ENCODE measurements at places on chromosomes 3 and 15.

DNA sequence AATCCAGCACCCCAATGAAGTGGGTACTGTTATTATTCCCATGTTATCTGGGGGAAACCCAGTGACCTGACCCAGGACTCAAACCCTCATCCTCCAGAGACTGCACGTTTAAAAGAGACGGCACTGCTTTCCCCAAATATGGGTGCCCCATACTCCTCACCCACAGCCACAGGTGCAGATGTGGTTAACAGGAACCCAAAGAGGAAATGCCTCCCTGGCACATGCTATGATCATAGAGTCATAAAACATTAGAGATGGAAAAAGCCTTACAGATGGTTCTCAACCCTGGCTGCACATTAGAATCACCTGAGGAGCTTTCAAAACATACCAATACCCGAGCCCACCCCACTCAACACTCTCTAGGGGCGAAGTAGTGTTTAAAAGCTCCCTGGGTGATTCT is 111.5 kb downstream of the SEMA5B start:
- DNase-seq = no peak

DNA sequence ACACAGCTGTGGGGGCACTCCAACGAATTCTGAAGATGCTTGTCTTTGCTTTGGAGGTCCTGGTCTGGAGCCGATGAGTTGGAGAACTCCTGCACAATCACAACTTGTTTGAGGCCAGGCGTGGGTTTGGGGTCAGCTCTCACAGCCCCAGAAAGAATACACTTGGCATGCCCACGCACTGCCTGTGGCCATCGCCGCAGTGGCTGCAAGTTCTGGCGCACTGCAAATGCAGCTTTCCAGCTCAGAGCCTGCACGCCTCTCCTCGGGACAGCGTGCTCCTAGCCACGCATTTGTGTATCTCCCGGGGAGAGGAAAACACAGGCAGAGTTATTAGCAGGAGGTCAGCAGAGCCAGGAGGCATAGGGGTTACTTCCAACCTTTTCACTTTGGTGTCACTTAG is 282.7 kb downstream of the ADAMTS17 start:
- DNase-seq = no peak

DNA sequence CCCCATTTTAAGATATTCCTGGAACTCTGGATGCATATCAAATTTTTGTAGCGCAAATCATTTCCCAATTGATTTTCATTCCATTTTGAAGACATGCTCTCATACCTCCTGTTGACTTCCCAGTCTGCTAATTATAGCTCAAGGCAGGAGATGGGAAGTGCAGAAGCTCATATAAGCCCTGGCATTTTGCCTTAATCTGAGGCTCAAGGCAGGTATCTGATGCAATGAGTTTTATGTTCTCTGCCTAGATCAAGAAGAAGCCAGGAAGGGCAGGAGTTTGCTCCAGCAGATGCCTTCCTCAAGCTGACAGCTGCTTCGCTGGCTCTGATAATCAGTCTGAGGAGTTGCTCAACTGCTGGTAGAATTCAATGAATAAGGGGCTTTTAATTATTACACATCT is 65.6 kb upstream of the NEDD4 start:
- no peak for DNase-seq

- no peak for DNase-seq
Observed at GRCh38 chr3:64608741-64609140, 79.1 kb downstream of the ADAMTS9 start.

DNA sequence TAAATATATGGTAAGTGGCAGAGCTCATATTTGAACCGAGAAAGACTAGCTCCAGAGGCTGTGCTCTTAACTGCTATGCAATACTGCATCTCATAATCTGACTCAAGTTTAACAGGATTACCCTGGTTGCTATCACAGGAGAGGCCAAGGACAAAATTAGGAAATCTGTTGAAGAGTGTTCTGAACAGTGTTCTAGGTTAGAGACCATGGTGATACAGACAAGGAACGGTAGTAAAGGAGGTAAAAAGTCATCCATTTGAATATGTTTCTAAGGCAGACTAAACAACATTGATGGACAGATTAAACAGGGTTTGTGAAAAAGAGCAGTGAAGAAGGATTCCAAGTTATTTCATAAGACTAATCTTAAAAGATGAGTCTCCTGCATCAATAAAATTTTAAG is 22.1 kb downstream of the PLOD2 start:
- DNase-seq = no peak

- DNase-seq = no peak
Observed at GRCh38 chr3:152581951-152582350, 253.0 kb upstream of the P2RY1 start.

DNA sequence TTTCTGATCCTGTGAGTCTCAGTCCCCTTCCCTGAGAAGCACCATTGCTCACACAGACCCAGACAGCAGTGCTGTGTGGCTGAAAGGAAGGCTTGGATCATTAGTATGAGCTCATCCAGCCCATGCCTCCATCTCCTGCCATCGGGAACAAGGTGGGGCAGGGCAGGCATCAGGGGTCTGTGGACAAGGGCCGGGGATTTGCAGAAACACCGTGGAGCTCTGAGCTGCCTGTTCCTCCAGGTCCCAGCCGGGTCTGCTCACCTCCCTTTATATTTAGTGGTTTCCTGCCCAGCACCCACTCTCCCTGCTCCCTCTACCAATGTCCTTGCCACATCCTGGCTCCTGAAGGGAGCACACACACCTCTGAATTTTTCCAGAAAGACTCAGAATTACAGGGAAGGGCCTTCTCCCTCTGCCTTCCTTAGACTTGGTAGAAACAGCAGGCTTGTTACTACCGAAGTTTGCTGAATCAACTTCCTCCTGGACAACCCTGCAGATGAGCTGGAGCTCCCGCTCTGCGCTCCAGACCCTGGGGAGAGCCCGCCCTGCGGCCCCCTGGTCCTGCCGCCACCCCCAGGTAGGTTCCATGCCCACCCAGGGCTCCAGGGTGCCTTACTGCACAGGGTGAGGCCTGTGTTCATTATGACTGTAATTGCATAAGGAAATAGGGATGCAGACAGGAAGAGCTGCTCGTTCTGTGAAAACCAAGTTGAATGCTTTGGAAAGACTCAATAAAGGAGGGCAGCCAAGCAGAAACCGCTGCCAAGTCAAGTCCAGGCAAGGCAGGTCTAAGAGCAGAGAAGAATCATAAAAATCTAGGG is 128.1 kb downstream of the NSMCE3 start:
- DNase-seq = no peak

GRCh38 chr3:71582036-71582611 is 1.4 kb downstream of the FOXP1 start:
- peak; percentile 44 for DNase-seq

GRCh38 chr3:135565546-135565945 is 400.0 kb upstream of the PPP2R3A start:
- DNase-seq = no peak

- DNase-seq = no peak
Observed at GRCh38 chr3:135197246-135197645, 402.2 kb downstream of the EPHB1 start.

DNA sequence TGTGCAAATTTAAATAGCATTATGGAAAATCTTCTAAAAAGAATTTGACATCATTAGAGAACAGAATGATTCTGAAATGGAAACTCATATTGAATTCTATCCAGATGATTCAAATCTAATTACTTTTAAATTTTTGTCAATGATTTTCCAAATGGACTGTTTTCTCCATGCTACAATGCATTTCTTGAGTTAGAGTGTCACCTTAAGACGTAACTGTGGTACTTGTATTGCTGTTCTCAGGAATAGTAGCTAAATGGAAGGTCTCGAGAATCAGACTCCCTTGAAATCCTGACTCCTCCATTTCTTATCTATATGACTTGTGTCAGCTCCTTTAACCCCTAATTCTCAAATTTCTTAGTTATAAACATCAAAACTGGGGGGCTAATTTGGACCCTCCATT is 102.3 kb downstream of the P2RY1 start:
- no peak for DNase-seq

- DNase-seq = peak; percentile 61
Observed at GRCh38 chr3:66492672-66493071, 8.2 kb downstream of the LRIG1 start.

DNA sequence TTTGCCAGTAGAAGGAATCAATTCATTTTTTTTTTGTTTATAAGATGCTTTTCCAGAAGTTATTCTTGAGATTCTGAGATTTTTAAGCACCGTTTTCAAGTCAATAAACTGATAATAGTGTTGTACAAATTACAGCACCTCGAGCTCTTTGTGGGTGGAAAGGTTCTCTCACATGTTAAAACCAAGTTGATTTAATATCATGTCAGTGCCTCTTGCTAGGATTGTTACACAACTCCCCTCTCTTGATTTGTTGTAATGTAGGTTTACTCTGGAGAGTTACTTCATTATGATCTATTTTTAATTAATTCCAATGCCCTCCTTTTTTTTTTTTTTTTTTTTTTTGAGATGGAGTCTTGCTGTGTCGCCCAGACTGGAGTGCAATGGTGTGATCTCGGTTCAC is 25.8 kb upstream of the UBXN7 start:
- no peak for DNase-seq

- no peak for DNase-seq
Observed at GRCh38 chr15:45573961-45574629, 13.1 kb upstream of the BLOC1S6 start.

DNA sequence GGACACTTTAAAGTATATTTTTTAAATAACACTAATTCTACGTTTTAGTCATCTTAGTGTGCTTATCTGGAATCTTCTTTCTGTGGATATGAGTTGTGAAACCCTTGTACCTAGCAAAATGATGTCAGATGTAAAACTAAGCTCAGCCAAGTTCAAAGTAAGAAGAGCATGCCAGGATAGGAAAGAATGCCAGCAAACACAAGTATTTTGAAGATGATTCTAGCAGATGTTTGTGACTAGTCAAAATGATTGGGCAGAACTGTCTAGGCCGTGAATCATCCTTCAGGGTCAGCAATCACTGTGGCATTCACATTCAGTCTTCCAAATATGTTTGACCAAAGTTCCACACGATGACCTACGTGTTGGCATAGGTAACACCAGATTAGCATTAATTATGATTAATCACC is 5.4 kb upstream of the PLOD2 start:
- DNase-seq = no peak

- no peak for DNase-seq
Observed at GRCh38 chr3:105232553-105232952, 134.2 kb upstream of the ALCAM start.

GRCh38 chr3:70734756-70735155 is 422.3 kb upstream of the MDFIC2 start:
- no peak for DNase-seq

- no peak for DNase-seq
Observed at GRCh38 chr3:14810070-14810791, 8.5 kb upstream of the FGD5 start.

DNA sequence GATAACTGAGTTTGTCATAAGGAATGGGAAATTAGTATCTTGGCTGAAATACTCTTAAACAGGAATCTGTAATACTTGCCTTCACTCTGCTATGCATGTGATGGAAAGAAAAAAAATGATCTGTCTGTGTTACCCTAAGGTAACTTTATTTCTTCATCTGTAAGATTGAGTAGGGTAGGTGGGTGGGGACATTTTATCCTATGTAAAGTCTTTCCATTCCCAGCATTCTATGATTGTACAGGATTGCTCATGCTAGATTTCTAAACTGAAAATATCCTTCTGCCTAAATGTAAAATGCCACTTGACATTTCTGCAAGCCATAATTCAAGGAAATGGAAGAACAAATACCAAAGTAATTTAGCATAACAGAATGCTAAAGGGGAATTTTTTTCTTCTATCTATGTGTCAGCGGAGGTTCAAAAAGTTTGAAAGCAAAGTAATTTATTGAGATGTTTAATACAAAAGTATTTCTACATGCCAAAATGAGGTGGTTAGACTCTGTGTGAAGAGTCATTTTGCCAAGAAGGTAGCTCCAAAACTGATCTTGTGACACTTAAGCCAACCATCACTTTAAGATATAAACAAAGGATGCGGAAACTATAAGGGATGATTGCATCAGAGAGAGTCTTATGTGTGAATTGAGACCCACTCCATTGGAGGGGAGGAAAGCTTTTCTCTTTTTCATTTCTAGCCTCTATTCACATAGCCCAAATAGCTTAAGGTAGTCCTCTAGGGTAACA is 46.6 kb upstream of the SERPINI2 start:
- DNase-seq = no peak

Data from mucosa of gallbladder (tissue), 1 donor.